ENCODE measurements at places on chromosomes 7 and 10.
A peak's percentile ranks its signal among the peaks of the same experiment; 100 is the strongest.

DNA sequence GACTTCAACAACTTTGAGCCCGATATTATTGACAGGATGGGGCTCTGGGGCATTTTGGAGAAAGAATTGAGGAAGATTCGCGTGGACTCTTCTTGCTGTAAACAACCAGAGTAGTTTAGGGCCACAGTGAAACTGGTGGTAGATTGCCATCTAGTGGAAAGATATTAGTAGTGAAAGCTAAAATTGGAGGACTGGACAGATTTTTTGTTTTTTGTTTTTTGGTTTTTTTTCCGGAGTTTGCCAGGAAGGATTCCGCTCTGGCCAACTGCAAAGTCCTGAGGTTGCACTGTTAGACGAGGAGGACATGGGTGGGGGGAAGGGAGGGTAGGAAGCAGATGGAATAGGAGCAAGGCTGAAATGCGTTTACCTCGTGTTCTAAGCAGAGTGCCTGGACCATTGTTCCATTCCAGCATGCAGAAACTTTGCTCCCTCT is 11.7 kb downstream of the NOBOX start:
- no peak for DNase-seq

DNA sequence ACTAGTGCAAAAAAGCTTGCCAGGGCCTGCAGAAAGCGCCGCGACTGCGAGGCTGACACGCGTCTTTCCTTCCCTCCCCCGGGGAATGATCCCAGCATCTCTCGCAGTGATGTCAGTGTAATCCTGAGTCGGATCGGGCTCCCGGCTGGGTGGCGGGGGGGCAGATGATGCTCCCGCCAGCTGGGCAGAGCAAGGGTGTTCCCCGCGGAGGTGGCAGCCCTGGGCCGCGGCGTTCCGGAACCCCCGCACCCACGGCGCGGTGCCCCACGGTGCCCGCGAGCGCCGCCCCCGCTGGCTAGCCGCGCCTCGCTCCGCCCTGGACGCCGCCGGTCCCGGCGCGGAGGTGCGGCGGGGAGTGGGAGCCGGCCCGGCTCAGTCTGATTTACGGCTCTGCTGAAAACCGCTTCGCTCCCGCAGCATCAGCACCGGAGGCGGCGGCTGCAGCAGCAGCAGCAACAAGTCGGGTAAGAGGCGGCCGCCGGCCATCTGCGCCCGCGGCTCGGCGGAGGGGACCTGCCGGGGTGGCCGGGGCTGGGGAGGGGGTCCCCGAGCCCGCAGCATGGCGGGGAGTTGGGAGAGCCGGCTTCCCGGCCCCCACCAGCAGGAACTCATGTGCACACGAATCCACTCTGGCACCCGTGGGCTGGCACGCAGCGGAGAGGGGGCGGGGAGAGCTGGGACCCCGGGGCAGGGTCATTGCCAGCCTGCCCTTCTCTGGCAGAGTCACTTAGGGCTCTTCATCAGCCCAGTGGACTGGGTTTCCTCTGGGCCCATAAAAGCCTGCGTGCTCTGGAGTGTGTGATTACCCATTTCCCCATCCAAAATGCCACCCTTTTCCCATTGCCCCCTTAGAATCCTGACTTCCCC is at the start of gene ZNF365:
ZNF365 (plus strand) TSS at position 375 of the 867 bp plus-strand sequence. CDS start 1,825 bp downstream, outside the sequence.
- peak; percentile 27 for DNase-seq

DNA sequence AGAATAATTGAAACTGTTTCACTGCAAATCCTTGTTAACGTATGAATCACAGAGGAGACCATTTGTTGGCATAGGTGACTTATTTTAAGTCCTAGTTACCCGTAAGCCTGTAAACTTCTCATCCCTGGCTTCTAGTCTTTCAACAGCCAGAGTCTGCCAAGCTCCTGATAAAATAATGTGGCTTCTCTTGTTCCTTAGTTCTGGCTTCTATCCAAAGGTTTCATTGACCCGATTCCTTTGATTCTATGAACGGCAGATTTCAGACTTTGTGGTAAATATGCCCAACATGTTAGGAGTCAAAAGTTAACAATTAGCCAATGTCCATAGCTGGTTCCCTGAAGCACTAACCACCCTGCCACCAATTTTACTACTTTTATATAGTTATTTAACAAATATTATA is 23.3 kb downstream of the DNAH11 start:
- DNase-seq: no peak

DNA sequence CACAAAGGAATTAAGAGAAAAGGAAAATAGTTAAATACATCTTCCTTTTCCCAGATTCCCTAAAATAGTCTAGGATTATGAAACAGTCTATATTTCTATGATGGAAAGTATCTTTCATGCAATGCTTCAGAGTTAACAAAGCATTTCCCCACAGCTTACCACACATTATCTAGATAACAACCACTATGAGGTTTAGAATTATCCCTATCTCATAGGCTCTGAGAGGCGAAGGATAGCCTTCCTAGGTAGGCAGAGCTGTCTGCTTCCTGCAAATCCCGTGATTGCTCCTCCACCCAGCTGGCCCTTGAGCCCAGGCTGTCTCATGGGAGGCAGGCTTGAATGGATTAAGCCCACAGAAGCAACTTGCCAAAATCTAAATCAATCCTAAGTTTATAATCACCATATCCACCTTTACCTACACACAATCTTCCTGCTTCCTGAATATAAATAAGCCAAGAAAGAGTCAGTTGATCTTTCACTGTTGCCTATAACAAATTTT is 321.4 kb upstream of the AOAH start:
- no peak for DNase-seq

GRCh38 chr7:92727755-92728154 is 108.6 kb downstream of the CDK6 start:
- no peak for DNase-seq

- no peak for DNase-seq
These were observed 70.9 kb upstream of the LOXL4 start for GRCh38 chr10:98338896-98339295.

GRCh38 chr7:55189146-55189766 is 170.4 kb downstream of the EGFR start:
- DNase-seq: no peak

DNA sequence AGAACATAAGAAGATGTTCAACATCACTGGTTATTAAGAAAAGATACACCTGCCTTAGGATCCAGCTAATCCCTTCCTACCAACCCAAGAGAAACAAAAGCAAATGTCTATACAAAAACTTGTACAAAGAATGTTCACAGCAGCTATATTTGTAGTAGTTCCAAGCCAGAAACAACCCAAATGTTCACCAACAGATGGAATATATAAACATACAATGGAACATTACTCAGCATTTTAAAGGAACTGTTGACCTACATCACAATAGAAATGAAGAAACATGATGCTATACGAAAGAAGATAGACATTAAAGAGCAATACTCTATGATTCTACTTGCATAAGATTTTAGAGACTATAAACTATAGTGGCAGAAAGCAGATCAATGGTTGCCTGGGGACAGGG is 149.4 kb downstream of the ZNF438 start:
- no peak for DNase-seq

- no peak for DNase-seq
These were observed 1060.7 kb upstream of the GHITM start for GRCh38 chr10:83078645-83079044.

- no peak for DNase-seq
These were observed 28.3 kb downstream of the TBATA start for GRCh38 chr10:70756700-70757360.

DNA sequence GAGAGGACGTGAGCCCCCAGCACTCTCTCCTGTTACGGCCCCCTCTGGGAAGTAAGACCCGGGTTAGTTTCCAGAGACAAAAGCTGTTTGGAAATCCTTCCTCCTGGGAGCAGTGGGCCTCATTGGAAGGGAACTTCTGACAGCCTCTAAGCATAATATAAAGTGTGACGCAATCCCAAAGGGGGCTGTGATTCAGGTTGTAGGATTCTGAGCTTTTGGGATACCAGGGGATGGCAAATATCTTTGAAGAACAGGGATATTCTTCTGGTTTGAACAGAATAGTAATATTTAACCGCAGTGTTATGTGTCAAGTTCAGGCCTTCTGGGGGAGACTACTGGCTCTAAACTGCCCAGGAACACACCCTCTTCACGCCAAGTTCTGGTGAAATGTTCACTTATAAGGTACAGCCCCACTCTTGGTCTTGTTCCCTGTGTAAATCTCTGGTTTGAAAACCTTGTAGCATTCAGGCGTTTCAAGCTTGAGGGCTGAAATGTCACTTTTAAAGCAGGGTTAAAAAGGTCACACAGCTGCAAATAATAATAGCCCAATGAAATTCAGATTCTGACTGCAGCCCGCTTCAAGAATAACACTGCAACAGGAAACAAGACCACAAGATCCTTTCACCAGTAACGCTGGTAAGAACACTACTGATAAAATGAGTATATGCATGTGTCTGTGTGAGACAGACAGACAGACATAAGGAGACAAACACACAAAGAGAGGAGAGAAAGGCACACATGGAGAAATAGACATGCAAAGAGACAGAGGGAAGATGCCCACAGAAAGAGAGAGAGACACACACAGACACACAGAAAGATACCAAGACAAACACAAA is 69.0 kb downstream of the CREB5 start:
- DNase-seq: no peak

DNA sequence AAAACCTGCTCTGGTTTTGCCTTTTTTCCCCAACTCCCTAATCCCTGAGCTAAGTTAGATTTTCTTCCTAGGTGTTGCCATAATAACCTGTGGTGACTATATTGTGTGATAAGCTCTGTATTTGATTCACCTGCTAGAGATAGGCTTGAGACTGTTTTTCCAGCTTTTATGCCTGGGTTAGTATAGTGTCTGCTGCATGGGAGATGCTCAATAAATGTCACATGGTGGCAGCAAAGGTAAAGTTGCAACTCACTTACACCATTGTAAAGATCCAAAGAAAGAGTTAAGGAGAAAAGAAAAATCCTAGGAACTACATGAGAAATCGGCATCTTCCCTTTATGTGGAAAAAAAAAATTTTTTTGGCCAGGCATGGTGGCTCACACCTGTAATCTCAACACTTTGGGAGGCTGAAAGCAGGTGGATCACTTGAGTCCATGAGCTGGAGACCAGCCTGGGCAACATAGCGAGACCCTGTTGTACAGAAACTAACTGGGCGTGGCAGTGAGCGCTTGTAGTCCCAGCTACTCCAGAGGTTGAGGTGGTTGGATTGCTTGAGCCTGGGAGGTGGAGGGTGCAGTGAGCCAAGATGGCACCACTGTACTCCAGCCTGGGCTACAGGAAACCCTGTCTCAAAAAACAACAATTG is 3.7 kb downstream of the CCNJ start:
- no peak for DNase-seq

DNA sequence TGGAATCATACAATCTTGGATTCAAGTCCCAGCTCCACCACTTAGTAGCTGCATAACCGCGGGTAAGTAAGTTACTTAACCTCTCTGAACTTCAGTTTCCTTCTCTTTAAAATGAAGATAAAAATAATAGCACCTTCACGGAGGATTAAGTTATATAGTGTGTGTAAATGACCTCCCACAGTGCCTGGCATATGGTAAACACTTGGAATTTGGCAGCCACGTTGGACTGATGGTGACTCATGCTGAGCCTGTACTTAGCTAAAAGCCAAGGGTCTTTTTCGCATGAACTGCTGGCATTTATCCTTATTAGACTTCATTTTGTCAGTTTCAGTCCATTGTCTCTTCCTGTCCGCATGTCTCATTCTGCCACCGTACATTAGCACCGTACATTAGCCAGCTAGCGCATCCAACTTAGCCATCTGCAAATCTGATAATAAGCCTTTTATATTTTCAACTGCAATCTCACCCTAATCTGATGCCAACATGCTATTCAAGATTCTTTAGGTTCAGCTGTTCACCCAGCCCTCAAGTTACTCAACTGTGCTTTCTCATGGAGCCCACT is 11.2 kb downstream of the SLC13A4 start:
- DNase-seq: no peak

DNA sequence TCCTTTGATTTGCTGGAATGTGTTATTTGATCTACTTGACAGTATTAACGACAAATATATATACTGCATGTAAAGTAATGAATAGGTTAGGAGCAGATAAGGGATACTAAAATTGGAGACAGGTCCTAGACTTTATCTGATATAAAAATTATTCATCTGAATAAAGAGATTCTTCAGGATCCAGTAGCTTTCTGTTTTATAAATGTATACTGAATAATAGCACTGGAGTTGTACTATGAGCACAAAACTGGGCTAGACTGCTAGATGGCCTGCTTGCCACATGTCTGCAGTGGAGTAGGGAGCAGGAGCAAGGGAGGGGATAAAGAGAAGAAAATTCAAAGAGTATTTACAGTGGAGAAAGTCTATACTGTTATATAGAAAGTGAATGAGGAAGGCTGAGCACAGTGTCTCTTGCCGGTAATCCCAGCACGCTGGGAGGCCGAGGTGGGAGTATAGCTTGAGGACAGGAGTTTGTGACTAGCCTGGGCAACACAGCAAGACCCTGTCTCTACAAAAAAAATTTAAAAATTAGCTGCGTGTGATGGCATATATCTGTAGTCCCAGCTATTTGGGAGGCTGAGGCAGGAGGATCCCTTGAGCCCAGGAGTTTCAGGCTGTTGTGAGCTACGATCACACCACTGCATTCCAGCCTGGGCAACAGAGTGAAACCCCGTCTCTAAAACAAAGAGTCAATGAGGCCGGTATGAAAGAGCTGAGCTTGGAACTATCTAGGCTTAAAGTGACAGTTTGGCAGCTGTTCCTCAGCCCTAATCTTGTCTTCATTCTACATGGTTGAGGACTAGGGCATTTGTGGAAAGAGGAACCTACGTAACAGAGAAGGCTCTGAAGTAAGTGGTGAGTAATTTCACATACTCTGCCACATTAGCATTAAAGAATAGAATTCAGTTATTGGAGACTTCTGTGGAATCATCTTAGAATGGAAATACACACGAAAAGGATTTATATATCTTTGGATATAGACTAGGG is 41.8 kb downstream of the CD36 start:
- no peak for DNase-seq

DNA sequence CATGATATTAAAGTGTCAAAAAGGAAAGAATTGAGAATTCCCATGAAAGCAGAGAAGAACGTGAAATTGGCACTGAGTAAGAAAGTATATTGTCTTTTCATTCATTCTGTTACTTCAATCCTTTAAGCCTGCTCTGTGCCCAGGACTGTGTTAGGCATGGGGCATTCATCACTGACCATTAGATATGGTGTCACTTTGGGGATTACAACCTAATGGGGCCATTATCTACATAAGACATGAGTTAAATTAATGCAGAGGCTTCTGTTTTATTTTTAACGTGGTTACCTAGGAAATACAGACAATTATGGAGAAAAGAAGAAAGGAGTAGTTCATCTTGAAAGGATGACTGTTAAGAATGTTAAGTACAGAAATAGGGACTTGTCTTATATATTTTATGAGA is 163.5 kb upstream of the LRGUK start:
- no peak for DNase-seq

DNA sequence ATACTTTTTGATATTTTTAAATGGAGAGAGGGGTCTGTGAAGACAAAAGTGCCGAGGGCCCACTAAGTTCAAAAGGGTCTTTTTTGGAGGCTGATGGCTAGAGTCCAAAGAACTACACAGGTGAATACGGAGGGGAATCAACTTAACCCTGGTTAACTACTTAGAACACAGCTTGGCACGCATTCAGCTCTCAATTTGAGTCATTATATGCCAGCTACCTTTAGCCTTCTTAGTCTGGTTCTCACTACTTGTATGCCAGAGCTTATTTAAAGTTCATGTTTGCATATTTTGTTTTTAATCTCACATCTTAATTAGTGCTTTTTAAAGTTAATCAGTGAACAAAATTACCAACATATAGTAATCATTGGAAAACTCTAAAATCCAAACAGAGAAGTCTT is 80.8 kb downstream of the VWDE start:
- DNase-seq: no peak

GRCh38 chr7:94109556-94109955 is 105.4 kb upstream of the BET1 start:
- DNase-seq: no peak

Measured in stimulated activated CD4-positive, alpha-beta T cell treated with anti-CD3 and anti-CD28 coated beads, Interleukin-15, amount 100 ng/mL, for 1 hour (primary cell).